Neural cell (in vitro differentiated cells): ENCODE measurements at places on chromosomes 16 and 17. TPM values are rescaled to one million over a fixed set of nuclear protein-coding genes. Genes with fewer than 3 reads are reported as not detected.

The TRPV2 gene
- not detected in 2 replicates for polyA plus RNA-seq

The PRSS21 gene
- polyA plus RNA-seq = not detected in 2 replicates

The MRTFB gene
- polyA plus RNA-seq = 13.6 and 18.6 TPM in 2 replicates

The GNGT2 gene
- not detected in 2 replicates for polyA plus RNA-seq

The HCRT gene
- not detected in 2 replicates for polyA plus RNA-seq

The MPV17L gene
- 0.10 and 0.36 TPM in 2 replicates for polyA plus RNA-seq

The SLC38A8 gene
- polyA plus RNA-seq = not detected in 2 replicates

The PTGES3L gene
- 5.8 and 7.8 TPM in 2 replicates for polyA plus RNA-seq

The MTHFSD gene
- polyA plus RNA-seq = 25.0 and 39.4 TPM in 2 replicates

The ADAMTS18 gene
- polyA plus RNA-seq = 0.68 and 1.3 TPM in 2 replicates

The ADGRG3 gene
- polyA plus RNA-seq = 0.62 and 0.86 TPM in 2 replicates

The SCIMP gene
- not detected in 2 replicates for polyA plus RNA-seq

The CSH1 gene
- polyA plus RNA-seq = not detected in 2 replicates

The MT1A gene
- not detected in 2 replicates for polyA plus RNA-seq

The CDH1 gene
- 0.86 and 1.2 TPM in 2 replicates for polyA plus RNA-seq

The MYLK3 gene
- 0.07 TPM in 1 of 2 replicates, not detected in the other for polyA plus RNA-seq
